ENCODE measurements at places on chromosomes 7 and 10. TPM values are rescaled to one million over a fixed set of nuclear protein-coding genes. Genes with fewer than 3 reads are reported as not detected.

The TMEM270 gene
- not detected for total RNA-seq

The UCN3 gene
- not detected for total RNA-seq

The LOXL4 gene
- total RNA-seq: 26.1 TPM

The ADCYAP1R1 gene
- total RNA-seq: 19.7 TPM

The GIMAP4 gene
- total RNA-seq: 29.2 TPM

DNA sequence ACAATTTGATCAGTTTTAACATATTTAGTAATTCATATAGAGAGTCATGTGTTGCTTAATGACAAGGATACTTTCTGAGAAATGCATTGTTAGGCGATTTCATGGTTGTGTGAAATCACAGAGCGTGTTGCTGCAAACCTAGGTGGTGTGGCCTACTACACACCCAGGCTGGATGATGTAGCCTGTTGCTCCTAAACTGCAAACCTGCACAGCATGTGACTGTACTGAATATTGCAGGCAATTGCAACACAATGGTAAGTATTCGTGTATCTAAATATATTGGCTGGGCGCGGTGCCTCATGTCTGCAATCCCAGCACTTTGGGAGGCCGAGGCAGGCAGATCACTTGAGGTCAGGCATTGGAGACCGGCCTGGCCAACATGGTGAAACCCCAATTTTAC is 73.7 kb upstream of the BAIAP2L1 start:
- DNase-seq: no peak

DNA sequence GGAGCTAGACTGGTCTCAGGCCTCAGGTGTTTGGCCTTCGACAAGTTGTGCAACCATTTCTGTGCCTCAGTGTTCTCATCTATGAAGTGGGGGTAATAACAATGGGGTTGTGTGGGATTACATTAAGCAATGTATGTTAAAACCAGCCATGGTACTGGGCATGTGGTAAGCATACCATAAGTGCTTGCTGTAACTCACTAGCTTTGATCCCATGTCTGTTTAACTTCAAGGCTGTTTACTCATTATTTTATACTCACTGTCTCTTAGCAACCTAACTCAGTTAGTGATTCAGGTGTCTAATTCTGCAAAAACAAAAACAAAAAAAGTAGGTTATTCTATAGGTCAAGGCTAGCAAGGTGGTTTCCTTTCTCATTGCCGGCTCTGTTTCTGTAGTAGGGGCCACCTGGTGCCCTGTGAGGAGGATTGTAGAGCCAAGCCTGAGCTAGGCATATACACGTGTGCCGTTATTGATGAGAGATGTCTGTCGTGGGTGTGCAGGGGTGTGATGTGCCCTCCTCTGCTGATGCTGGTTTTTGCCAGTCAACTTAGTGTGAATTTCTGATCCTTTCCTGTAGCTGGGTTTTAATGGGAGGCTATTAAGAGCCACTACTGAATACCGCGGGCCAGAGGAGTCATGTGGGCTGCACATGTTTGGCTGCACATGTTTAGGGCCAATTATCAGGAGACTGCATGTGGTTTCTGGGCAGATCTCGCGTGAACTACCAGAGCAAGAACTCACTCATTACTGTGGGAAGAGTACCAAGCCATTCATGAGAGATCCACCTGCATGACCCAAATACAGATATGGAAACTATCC is 56.2 kb downstream of the EEPD1 start:
- no peak for DNase-seq

Measured in breast epithelium (tissue), 4 donors.